Upper lobe of left lung (tissue), 6 donors: ENCODE measurements at places on chromosomes 1 and 21. TPM values are rescaled to one million over a fixed set of nuclear protein-coding genes. Genes with fewer than 3 reads are reported as not detected.

DNA sequence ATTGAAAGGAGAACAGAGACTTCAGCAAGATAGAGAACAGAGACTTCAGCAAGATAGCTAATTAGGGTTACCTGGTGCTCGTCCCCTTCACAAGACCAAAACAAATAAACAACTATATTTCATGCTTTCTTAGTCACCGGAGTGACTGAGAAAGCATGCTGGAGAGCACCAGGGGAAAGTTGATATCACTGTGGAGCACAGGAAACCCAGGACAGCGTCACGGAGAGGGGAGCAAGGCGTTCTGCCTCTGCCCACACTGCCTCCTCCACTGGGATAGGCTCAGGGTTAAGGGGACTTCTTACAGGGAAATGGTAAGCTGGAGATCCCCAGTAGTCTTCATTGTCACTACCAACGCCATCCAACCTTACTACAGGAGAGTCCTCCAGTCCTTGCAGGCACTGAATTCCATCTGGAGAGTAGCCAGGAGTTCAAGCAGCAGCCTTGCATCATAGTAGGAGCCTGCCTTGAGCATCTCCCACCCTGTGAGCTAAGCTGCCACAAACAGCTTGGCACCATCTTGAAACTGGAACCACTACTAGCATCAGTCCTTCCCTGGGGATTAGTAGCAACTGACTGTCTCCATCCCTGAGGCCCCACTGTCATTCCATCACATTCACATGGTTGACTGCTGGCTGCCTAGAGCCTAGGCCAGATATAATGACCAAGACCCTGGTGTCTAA, 239.4 kb downstream of the PLPP3 start:
- no peak overlapping the region for H3K4me3 ChIP-seq
- no peak overlapping the region for H3K27ac ChIP-seq
- no peak for DNase-seq
- no peaks in the 10 kb centered on the region for H3K4me1 ChIP-seq

DNA sequence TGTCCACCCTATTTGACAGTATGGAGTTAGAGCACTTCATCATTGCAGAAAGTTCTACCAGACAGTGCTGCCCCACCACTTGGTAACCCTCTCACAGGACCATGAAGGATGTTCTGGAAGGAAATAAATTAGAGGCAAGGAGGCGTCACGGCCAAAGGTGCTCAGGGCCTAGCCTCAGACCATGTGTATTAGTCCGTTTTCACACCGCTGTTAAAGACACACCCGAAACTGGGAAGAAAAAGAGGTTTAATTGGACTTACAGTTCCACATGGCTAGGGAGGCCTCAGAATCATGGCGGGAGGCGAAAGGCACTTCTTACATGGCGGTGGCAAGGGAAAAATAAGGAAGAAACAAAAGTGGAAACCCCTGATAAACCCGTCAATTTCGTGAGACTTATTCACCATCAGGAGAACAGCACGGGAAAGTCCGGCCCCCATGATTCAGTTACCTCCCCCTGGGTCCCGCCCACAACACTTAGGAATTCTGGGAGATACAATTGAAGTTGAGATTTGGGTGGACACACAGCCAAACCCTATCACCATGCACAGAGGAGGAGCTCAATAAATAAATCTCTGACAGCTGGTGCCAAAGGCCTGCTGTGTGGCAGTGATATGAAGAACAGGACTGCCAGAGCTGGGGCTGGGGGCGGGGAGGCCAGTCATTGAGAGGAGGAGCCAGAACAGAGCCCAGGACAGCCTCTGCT, 75.8 kb downstream of the FHAD1 start:
- H3K27ac ChIP-seq = no peak overlapping the region
- no peaks in the 10 kb centered on the region for H3K27me3 ChIP-seq
- peaks cover 18% of the 10 kb centered on the region for H3K4me1 ChIP-seq
- DNase-seq = no peak
- no peaks in the 10 kb centered on the region for H3K36me3 ChIP-seq

- H3K27ac ChIP-seq = no peak overlapping the region
- DNase-seq = no peak
- H3K27me3 ChIP-seq = no peaks in the 10 kb centered on the region
Measured at GRCh38 chr1:65404941-65405340, 15.5 kb upstream of the LEPR start.

SYTL1 gene
- total RNA-seq = 31.3 TPM

- no peak for DNase-seq
- H3K36me3 ChIP-seq = no peaks in the 10 kb centered on the region
- no peak overlapping the region for H3K27ac ChIP-seq
Measured at GRCh38 chr1:211490821-211491415, 1.0 kb downstream of the RD3 start.
